ENCODE measurements at places on chromosomes 5 and 9.

DNA sequence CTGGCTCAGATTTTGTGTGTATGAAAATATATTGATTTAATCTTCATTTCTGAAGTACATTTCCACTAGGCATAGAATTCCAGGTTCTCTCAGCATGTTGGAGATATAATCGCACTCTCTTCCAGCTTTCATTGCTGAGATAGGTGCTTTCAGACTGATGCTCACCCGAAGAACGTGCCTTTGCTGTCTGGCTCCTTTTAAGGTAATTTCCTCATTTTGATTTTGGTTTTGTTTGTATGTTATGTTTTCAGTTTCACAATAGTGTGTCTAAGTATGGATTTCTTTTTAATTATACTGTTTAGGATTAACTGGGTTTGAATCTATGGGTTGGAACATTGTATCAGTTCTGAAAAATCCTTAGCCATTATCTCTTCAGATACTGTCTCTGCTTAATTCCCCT is 132.0 kb upstream of the NFIB start:
- no peak for DNase-seq

GRCh38 chr5:44001675-44002380 is 387.4 kb downstream of the FGF10 start:
- DNase-seq, result no peak

- DNase-seq, result no peak
These were observed 10.9 kb downstream of the PTPA start for GRCh38 chr9:129122133-129122532.

GRCh38 chr9:37040508-37041127 is 6.5 kb upstream of the PAX5 start:
- no peak for DNase-seq

DNA sequence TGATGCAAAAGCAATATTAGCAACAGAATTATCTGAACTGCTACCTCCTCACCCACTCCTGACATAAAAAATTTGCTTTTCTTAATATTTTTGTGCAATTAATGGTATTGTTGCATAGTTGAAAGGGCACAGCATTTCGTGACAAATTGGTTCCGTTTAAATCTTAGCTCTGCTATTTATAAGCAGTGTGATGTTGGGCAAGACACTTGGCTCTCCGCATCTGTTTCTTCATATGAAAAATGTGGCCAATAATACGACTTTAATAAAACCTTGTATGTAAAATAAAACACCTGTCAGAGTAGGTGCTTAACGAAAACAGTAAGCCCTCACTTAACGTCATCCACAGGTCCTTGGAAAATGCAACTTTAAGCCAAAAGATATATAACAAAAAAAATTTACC is 4.2 kb downstream of the TMEM167A start:
- DNase-seq, result no peak

GRCh38 chr5:89830691-89831090 is 578.9 kb downstream of the CETN3 start:
- DNase-seq, result no peak

DNA sequence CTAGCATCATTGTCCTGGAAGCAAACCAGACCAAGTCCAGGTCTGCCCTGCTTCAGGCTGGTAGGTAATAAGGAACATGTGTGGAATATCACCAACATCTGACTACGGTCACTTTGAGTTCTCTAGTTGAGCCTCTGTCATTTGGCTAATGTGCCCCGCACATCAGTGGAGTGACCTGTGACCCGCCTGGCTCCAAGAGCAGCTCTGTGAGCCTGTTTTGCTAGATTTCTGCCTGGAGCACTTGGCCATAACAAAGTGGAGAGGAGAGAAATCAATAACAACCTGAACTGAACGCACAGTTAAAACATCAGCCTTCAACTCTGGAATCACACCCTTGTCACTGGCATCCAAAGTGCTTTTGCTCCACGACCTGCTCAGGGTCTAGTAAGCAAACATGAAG is 115.7 kb downstream of the PPP2R2B start:
- DNase-seq, result no peak

GRCh38 chr5:172603251-172603806 is 37.7 kb upstream of the NEURL1B start:
- no peak for DNase-seq

- no peak for DNase-seq
These were observed 38.2 kb downstream of the GZMK start for GRCh38 chr5:55062039-55062779.

- no peak for DNase-seq
These were observed 109.0 kb downstream of the MLLT3 start for GRCh38 chr9:20513126-20513913.

Measured in HS-5 (cell line).